ENCODE measurements at places on chromosomes 12 and 14. TPM values are rescaled to one million over a fixed set of nuclear protein-coding genes. Genes with fewer than 3 reads are reported as not detected.

- DNase-seq, result no peak
Observed at GRCh38 chr12:55631056-55631455, 5.6 kb upstream of the OR10P1 start.

- DNase-seq, result no peak
Observed at GRCh38 chr12:108594960-108595710, 2.7 kb downstream of the TMEM119 start.

DNA sequence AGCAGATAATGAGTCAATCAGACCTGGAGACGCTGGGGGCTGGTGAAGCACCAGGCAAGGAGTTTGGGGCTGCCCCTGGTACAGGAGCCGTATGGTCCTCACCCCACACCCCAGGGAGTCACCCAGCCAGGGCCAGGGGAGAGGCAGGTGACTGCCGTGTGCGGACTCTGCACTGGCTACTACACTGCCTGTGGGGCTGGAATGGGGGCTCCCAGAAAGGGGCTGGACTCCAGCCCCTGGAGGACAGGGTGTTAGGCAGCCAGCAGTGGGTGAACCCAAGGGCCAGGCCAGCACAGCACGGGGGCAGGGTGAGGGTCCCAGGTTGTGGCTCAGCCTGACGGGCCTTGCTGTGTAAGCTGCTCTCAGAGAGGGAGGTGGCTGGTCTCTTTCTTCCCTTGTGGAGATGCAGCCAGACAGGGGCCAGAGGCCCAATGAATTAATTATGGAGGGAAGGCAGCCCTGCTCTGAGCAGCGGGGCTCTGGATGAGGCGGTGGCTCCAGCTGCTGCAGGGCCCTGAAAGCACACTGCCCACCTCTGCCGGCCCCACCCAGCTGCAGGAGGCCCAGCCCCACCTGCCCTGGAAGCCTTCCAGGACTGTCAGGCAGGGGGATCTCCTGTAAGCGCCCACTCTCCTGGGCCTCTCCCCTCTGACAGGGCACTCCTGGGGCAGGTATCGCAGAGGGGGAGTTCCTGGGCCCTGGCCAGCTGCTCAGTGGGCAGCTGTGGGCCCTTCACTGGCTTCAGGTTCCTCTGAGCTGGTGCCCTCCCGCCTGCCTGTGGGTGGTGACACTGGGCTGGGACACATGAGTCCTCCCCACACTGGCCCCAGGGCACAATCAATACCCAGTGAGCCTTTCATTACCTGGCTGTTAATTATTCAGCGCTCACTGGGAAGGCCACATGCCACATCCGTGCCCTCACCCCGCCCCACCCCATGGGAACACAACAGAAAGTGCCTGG lies 142.5 kb upstream of the C14orf180 start:
- DNase-seq, result no peak

The RNU4-1 gene
- 768 TPM for total RNA-seq

- DNase-seq, result no peak
Observed at GRCh38 chr12:66217342-66217917, 28.4 kb downstream of the IRAK3 start.

- no peak for DNase-seq
Observed at GRCh38 chr14:77580964-77581505, 35.4 kb downstream of the SPTLC2 start.

The KRT71 gene
- total RNA-seq, result not detected

DNA sequence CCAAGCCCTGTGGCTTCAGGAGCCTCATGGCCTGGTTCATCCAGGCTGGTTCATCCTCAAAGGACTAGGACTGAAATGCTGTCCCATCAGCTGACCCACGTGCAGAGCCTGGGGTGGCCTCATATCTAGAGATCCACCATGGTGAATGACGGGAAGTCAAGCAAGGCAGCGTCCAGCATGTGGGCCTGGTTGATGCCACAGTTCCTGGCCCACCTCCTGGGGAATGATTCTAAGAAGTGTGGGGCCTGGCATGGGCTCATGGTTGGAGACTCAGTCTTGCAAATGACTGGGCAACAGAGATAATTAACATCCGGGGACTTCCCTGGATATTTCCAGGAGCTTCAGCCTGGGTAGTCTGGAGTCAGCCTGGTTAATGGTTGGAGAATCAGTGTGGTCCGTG lies 302.4 kb upstream of the SFSWAP start:
- DNase-seq, result no peak

- DNase-seq, result no peak
Observed at GRCh38 chr12:59164991-59165718, 244.9 kb upstream of the LRIG3 start.

- DNase-seq, result no peak
Observed at GRCh38 chr14:49512571-49512970, 73.6 kb downstream of the RPS29 start.

- DNase-seq, result no peak
Observed at GRCh38 chr12:49974677-49975317, 2.0 kb downstream of the AQP6 start.

- DNase-seq, result no peak
Observed at GRCh38 chr12:7493006-7493405, 10.6 kb downstream of the CD163 start.

- DNase-seq, result no peak
Observed at GRCh38 chr14:74049876-74050495, 30.8 kb downstream of the BBOF1 start.

DNA sequence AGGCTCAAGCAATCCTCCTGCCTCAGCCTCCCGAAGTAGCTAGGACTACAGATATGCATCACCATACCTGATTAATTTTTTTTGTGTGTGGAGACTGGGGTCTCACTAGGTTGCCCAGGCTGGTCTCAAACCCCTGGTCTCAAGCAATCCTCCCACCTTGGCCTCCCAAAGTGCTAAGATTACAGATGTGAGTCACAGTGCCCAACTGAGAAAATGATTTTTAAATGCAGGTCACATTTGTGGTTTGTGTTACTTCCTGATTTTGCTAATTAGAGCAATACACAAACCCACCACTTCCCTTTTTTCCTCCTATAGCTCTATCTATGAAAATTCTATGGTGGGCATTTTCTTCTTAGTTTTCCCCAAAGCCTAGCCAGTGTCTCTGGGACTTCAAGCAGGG lies 45.5 kb upstream of the TMEM263 start:
- no peak for DNase-seq

DNA sequence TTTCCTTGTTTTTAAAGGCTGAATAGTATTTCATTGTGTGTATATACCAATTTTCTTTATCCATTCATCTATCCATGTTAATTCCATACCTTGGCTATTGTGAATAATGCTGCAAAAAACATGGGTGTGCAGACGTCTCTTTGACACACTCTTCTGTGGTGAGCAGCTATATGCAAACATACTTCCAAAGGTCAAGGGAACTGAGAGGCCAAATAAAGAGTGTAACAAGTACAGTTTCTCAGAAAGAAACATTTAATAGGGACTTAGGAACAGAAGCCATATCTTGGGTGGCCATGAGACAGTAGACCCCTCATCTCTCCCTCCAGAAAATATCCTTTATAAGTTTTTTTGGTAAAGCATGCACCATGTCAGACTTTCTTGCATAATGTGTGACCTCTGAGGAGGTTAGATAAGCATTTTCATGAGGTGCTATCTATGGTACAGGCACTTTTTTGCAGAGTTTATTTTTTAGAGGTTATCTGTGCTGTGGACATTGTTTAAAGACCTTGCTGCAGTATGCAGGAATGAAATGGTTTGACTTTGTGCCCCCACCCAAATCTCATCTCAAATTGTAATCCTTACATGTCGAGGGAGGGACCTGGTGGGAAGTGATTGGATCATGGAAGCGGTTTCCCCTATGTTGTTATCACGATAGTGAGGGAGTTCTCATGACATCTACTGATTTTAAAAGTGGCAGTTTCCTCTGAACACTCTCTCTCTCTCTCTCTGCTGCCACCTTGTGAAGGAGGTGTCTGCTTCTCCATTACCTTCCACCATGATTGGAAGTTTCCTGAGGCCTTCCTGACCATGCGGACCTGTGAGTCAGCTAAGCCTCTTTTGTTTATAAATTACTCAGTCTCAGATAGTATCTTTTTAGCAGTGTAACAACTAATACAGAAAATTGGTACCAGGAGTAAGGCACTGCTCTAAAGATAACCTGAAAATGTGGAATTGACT lies 1202.3 kb downstream of the GALC start:
- DNase-seq, result no peak

GRCh38 chr14:103001651-103002396 lies 55.5 kb downstream of the CDC42BPB start:
- no peak for DNase-seq

The SDS gene
- total RNA-seq, result not detected

The C14orf93 gene
- 11.1 TPM for total RNA-seq

- DNase-seq, result no peak
Observed at GRCh38 chr14:62162998-62163589, 400.9 kb downstream of the SNAPC1 start.

The SERPINA10 gene
- not detected for total RNA-seq

The KRT6C gene
- not detected for total RNA-seq

The KRT72 gene
- 0.12 TPM for total RNA-seq

DNA sequence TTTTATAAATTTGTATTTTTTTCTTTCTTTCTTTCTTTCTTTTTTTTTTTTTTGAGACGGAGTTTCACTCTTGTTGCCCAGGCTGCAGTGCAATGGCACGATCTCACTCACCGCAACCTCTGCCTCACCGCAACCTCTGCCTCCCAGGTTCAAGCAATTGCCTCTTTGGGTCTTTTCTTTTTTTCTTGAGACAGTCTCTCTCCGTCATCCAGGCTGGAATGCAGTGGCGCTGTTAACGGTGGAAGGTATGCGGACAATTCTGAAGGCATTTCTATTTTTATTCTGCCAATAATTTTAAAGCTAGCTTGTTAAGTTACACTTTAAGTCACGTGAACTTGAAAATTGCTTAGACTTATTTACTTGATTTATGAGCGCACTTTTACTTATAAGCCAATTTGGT lies 8.8 kb upstream of the PHC1 start:
- DNase-seq, result no peak

GRCh38 chr12:62778187-62778586 lies 156.8 kb downstream of the PPM1H start:
- DNase-seq, result no peak

- no peak for DNase-seq
Observed at GRCh38 chr12:12214635-12215131, 52.2 kb downstream of the LRP6 start.
